HFFc6 (cell line): ENCODE measurements at places on chromosomes 1 and 21. TPM values are rescaled to one million over a fixed set of nuclear protein-coding genes. Genes with fewer than 3 reads are reported as not detected.

TNFRSF8 gene
- not detected in 3 replicates for total RNA-seq

DNA sequence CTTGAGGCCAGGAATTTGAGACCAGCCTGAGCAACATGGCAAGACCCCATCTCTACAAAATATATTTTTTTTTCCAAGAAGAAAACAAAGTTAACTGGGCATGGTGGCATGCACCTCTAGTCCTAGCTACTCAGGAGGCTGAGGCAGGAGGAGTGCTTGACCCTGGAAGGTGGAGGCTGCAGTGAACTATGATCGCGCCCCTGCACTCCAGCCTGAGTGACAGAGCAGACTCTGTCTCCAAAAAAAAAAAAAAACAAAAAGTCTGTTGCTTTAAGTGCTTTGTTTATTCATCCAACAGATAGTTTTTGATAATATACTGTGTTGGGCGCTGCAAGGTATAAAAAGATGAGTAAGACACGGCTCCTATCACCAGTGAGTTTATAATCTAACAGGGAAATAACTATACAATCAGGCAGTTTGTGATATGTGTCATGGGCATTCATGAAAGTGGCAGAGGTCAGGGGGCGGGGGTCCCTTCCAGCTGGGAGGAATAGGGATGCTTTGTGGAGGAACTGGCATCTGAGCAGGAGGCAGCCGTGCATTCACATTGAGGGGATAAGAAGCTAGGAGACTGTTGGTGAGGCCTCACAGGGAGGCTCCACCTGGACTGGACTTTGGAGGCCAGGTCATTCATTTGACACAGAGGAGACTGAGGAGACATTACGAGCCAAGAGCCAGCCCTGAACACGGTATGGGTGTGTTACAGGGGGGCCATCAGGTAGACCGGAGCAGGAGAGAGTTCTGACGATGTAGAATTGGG, 67.3 kb upstream of the ERRFI1 start:
- peak overlapping the region; percentile 0; the same call in 1 of the 2 replicates for H3K27ac ChIP-seq
- DNase-seq: no peak
- H3K27me3 ChIP-seq: peaks cover 3% of the 10 kb centered on the region; the same call in 1 of the 2 replicates
- H3K36me3 ChIP-seq: peaks cover 9% of the 10 kb centered on the region
- H3K4me1 ChIP-seq: peaks cover 94% of the 10 kb centered on the region

- no peak overlapping the region for H3K4me3 ChIP-seq
- peaks cover 47% of the 10 kb centered on the region for H3K4me1 ChIP-seq
- H3K27me3 ChIP-seq: no peaks in the 10 kb centered on the region; the same call in 1 of the 2 replicates
- peaks cover 6% of the 10 kb centered on the region; the same call in 1 of the 2 replicates for H3K36me3 ChIP-seq
- H3K27ac ChIP-seq: no peak overlapping the region
- DNase-seq: peak; percentile 68
Measured at GRCh38 chr1:78145105-78145580, 99.4 kb downstream of the GIPC2 start.

- H3K4me1 ChIP-seq: no peaks in the 10 kb centered on the region
- peaks cover 13% of the 10 kb centered on the region for H3K27me3 ChIP-seq
- H3K36me3 ChIP-seq: no peaks in the 10 kb centered on the region
- no peak for DNase-seq
- no peak overlapping the region for H3K27ac ChIP-seq
Measured at GRCh38 chr1:225899044-225899925, 10.3 kb upstream of the LEFTY1 start.
